ENCODE measurements at places on chromosomes 6 and 20. TPM values are rescaled to one million over a fixed set of nuclear protein-coding genes. Genes with fewer than 3 reads are reported as not detected.

Gene KIF13A
- 8.3 TPM for polyA plus RNA-seq

Gene GUCA1A
- polyA plus RNA-seq = not detected

Gene FNDC11
- 0.98 TPM for polyA plus RNA-seq

Gene ECT2L
- 0.12 TPM for polyA plus RNA-seq

Gene VEGFA
- polyA plus RNA-seq = 31.0 TPM

Gene RNF5
- 52.2 TPM for polyA plus RNA-seq

Gene PNRC1
- 79.3 TPM for polyA plus RNA-seq

Gene SCRT2
- polyA plus RNA-seq = not detected

Gene TMC2
- polyA plus RNA-seq = not detected

Gene MOG
- polyA plus RNA-seq = not detected

DNA sequence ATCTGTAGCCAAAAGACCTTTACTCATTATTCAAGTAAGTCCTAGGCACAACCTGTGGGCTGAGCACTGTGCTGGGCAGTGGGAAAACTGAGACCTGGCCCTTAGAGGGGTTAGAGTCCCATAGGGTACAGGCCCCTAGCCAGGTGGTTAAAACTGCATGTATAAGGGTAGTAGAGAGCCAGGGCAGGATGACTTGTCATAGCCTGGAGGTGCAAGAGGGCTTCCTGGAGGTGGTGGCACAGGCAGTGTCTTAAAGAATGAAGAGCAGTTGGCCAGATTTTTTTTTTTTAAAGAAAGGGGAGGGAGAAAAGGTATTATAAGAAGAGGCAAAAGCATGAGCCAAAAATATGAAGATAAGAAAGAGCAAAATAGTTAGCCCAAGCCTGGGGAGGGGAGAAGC lies 176.6 kb upstream of the KCNK16 start:
- H3K36me3 ChIP-seq = no peaks in the 10 kb centered on the region
- H3K27ac ChIP-seq = no peak overlapping the region
- no peak for DNase-seq
- no peak overlapping the region for H3K4me3 ChIP-seq
- no peaks in the 10 kb centered on the region for H3K4me1 ChIP-seq

DNA sequence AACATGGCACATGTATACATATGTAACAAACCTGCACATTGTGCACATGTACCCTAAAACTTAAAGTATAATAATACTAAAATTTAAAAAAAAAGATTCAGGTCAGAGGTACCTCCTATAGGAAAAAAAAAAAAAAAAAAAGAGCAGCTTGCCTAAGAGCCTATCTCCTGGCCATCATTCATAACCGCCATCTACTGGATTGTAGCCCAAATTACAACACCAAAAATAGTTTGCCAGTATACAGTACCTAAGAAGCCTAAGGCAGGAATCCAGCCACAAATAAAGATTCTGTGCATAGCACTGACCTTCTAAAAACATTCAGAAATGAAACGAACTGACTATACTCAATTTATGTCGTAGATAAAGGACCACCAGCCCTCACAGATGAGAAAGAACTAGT lies 438.4 kb upstream of the ADGRB3 start:
- no peaks in the 10 kb centered on the region for H3K4me1 ChIP-seq
- H3K27ac ChIP-seq = no peak overlapping the region
- no peaks in the 10 kb centered on the region for H3K27me3 ChIP-seq

DNA sequence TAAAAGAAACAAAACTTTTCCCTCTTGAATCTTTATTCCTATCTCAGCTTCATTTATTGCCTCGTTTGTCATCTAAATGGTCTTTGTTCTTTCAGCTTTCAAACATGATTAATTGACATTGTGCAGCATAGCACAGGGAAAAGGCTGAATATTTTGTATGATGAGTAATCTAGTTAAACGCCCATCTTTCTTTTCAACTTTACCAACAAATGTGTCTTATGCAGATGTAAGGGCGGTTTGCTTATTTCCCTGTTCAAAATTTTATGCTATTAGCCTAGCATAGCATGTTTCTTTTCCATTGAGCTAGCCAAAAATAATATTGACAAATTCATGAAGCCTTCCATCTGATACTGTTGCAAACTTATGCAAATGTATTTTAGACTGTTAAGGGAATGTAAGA lies 176.4 kb upstream of the AKAP12 start:
- H3K4me1 ChIP-seq = peaks cover 4% of the 10 kb centered on the region
- H3K27me3 ChIP-seq = no peaks in the 10 kb centered on the region
- no peaks in the 10 kb centered on the region for H3K36me3 ChIP-seq
- no peak overlapping the region for H3K4me3 ChIP-seq

- H3K4me3 ChIP-seq = no peak overlapping the region
- no peak for DNase-seq
- no peaks in the 10 kb centered on the region for H3K36me3 ChIP-seq
- H3K27ac ChIP-seq = no peak overlapping the region
- H3K4me1 ChIP-seq = no peaks in the 10 kb centered on the region
These were observed 86.1 kb upstream of the CD83 start for GRCh38 chr6:14031516-14031915.

- H3K4me3 ChIP-seq = no peak overlapping the region
- H3K27ac ChIP-seq = no peak overlapping the region
- DNase-seq = no peak
- no peaks in the 10 kb centered on the region for H3K27me3 ChIP-seq
- H3K36me3 ChIP-seq = no peaks in the 10 kb centered on the region
These were observed 29.9 kb downstream of the HS3ST5 start for GRCh38 chr6:114312931-114313330.

DNA sequence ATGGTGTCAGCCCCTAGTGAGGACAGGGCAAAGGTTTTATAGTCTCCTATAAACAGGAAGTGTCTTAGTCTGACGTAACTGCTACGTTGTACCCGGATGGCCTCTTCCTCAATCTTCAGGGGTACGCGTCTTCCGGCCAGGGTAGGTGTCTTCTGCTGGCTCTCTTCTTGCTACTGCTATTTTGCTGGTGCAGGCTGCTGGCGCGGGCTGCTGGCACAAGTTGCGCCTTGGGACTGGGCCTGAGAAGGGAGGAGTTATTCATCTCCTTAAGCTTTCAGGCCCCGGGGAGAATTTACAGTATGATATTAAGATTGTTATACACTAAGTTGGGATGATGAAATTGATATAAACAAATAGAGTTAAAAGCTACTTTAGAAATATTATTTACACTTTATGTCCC lies 74.4 kb downstream of the HDGFL1 start:
- H3K4me1 ChIP-seq = no peaks in the 10 kb centered on the region
- DNase-seq = no peak
- no peak overlapping the region for H3K27ac ChIP-seq
- no peaks in the 10 kb centered on the region for H3K27me3 ChIP-seq

GRCh38 chr6:170288852-170289179 lies 2.1 kb downstream of the DLL1 start:
- H3K4me1 ChIP-seq = peaks cover 74% of the 10 kb centered on the region
- peak overlapping the region; percentile 75 for H3K4me3 ChIP-seq
- H3K36me3 ChIP-seq = peaks cover 5% of the 10 kb centered on the region

DNA sequence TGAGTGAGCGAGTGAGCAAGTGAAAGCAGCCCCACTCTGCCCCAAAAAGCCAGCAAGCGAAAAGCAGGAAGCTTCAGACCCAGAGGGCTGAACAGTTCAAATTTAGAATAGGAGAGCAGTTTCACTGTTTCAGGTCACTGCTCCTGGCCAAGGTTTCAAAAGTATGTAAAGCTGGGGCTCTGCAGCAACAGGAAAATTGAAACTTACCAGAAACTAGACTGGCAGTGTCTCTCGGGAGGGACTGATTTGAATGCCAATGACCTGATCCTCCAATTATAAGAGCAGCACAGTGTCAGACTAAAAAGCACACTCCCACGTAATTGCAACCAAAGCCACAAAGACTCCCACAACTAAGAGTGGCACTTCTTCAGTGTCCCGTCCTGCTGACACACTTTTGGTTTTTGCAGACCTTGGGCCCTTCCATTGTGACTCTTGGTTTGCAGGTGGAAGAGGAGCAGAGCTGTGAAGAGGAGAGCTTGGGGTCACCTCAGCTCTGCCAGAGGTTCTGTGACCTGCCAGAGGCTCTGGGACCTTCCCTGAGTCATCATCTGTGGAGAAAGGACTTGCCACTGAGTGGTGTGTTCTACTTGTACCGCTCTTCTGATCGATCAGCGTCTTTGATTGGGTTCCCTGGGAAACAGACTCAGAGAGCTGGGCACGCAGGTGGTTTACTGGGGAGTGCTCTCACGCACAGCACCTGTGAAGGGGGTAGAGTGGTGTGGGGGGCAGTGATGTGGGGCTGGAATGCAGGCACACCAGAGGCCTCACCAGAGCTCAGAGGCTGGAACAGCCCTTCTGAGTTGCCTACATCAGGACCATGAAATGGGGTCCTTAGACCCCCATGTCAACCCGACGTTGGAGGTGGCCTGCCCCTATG lies 52.7 kb upstream of the PTGIS start:
- no peak overlapping the region for H3K27ac ChIP-seq
- no peak for DNase-seq
- peaks cover 16% of the 10 kb centered on the region for H3K4me1 ChIP-seq
- no peak overlapping the region for H3K4me3 ChIP-seq
- no peaks in the 10 kb centered on the region for H3K27me3 ChIP-seq
- H3K36me3 ChIP-seq = no peaks in the 10 kb centered on the region

DNA sequence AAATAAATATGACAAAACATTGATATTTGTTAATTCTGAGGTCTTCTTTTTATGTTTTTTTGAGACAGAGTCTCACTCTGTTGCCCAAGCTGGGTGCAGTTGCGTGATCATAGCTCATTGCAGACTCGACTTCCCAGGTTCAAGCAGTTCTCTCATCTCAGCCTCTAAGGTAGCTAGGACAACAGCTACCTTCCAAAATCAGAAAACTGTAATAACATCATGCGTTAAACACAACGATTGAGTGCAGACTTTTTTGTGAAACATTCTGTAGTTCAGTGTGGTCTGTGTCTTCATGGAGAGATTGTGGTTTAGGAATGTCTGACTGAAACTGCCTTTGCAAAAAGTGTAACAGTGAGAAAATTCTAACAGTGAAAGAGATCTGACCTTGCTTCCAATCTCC lies 16.1 kb upstream of the DOK5 start:
- no peak for DNase-seq
- no peak overlapping the region for H3K4me3 ChIP-seq
- H3K27me3 ChIP-seq = no peaks in the 10 kb centered on the region
- no peak overlapping the region for H3K27ac ChIP-seq
- no peaks in the 10 kb centered on the region for H3K4me1 ChIP-seq

- DNase-seq = no peak
- no peaks in the 10 kb centered on the region for H3K27me3 ChIP-seq
- H3K27ac ChIP-seq = no peak overlapping the region
- no peaks in the 10 kb centered on the region for H3K36me3 ChIP-seq
- H3K4me1 ChIP-seq = no peaks in the 10 kb centered on the region
- no peak overlapping the region for H3K4me3 ChIP-seq
These were observed 138.1 kb upstream of the MARCKS start for GRCh38 chr6:113719064-113719463.

GRCh38 chr20:45340951-45341350 lies 7.3 kb downstream of the SDC4 start:
- H3K27me3 ChIP-seq = no peaks in the 10 kb centered on the region
- H3K27ac ChIP-seq = no peak overlapping the region
- no peaks in the 10 kb centered on the region for H3K36me3 ChIP-seq
- H3K4me1 ChIP-seq = peaks cover 26% of the 10 kb centered on the region
- DNase-seq = no peak

DNA sequence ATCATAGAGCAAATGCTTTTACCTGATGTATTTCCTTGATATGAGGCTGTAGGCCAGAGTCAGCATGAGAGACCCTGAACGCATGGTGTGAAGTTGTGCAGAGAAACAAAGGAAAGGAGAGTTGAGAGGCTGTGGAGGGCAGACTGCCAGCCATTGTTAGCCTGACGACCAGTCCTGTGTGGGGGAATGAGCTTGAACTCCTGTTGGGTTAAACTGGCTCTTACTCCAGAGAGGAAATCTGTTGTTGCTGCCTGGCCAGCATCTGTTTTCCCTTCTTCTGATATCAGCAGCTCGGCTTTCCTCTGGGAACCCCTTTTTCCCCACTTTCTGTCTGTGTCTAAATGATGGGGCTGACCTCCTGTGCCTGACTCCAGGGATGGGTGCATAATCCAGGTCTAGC lies 158.2 kb upstream of the ZFP64 start:
- H3K4me1 ChIP-seq = no peaks in the 10 kb centered on the region
- H3K27ac ChIP-seq = peak overlapping the region; percentile 29
- DNase-seq = no peak
- no peak overlapping the region for H3K4me3 ChIP-seq
- no peaks in the 10 kb centered on the region for H3K27me3 ChIP-seq
- H3K36me3 ChIP-seq = no peaks in the 10 kb centered on the region

GRCh38 chr20:48826883-48827771 lies 672 bp downstream of the PREX1 start:
- peaks cover 51% of the 10 kb centered on the region for H3K4me1 ChIP-seq
- no peaks in the 10 kb centered on the region for H3K36me3 ChIP-seq
- DNase-seq = peak; percentile 93
- peak overlapping the region; percentile 93 for H3K4me3 ChIP-seq

DNA sequence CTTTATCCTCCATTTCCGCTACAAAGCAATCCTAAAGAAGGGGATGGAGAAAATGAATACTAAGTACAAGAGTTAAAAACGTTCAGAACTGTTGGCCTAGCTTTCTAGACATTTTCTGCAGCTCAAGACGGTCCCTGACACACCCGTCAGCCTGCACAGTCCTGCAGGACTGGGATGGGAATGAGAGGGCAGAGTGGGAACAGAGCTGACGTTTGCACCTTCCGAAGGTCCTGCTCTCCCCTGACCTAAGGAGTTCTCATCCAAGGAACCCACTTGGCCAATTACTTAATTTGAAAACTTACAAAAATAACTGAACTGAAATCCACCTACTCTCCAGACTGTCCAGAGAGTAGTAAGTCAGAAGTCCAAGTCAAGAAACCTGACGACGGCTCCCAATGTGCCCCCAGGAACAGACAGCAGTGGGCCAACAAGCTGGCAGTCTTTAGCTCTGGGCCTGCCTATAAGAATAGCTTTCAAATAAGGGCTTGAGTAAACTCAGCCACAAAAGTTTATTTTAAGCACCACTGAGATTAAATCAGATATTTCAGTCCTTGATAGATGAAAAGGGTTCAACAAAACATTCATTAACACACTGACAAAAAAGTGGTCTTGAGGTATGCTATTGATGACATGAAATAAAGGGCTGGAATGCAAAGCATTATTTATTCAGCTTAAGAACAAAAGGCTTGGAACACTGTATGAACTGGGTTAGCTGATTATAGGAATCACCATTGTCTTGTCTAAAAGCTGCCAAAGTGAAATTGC lies 76.8 kb downstream of the CNKSR3 start:
- no peaks in the 10 kb centered on the region for H3K27me3 ChIP-seq
- no peak for DNase-seq
- no peak overlapping the region for H3K4me3 ChIP-seq

Data from spleen (tissue), 13 donors.